ENCODE measurements at places on chromosomes 2 and 18.
A peak's percentile ranks its signal among the peaks of the same experiment; 100 is the strongest.

DNA sequence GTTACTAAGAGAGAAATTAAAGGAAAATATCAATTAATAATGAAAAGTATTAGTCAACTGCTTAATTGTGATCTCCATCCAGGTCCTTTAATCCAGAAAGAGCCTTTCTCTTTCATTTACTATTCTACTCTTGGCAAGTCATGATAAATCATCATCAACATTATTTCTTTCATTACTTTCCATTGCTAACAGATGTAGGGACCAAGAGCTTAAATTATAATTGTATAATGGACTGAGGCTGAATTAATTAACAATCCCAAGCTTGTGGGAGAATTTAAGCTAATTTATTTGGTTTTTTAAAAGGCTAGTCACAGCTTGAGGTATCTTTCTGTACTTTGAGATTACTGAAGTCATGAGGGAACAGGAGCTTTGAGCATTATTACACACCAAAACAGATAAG lies 223.9 kb downstream of the ERBB4 start:
- no peak for DNase-seq

- DNase-seq = no peak
Observed at GRCh38 chr2:8555543-8555942, 126.3 kb upstream of the ID2 start.

GRCh38 chr18:37440206-37440605 lies 125.4 kb downstream of the CELF4 start:
- DNase-seq = no peak

DNA sequence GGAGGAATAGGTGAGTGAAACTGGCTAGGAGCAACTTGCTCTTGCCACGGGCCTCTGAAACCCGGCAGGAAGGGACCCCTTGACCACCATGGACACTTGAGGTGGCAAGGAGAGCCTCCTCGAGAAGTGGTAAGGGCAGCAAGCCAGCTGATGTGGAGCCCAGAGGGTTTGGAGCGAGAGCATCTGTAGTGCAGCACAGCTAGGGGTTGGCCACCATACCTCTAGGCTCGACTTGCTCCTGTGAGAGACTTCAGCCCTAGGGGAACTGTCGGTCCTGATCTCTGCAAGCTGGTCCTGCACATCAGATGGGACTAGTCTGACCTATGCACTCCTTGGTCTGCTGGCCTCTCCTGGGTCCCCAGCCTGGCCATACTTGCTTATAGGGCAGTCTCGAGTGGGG lies 158.4 kb downstream of the CCDC178 start:
- no peak for DNase-seq

DNA sequence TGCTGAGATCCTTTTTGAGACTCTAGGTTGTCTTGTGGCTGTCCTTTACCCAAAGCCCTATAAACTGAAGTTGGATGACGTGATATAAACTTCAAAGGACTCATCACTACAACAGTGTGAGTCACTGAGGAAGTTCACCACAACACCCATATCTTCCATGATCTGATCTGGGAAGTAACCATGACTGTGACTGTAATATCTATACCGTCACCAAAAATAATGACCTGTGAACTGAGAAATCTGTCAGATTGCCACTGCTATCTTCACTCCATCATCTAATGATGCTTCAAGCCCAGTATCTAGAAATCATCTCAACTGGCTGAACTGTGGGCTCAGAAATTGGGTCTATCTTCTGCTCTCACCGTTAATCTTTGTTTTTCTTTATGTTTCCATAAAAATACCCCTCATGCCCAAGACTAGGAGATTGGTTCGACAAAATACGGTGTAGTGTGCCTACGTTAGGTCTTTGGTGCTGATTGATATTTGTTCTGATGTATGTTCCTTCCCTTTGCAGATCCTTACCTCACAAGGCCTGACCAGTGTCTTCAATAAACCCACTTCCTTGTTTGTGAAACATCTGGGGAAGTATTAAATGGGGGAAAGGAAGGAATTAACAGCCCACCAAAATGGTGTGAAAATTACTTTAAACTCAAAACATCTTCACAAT lies 78.2 kb downstream of the MYL12B start:
- no peak for DNase-seq

DNA sequence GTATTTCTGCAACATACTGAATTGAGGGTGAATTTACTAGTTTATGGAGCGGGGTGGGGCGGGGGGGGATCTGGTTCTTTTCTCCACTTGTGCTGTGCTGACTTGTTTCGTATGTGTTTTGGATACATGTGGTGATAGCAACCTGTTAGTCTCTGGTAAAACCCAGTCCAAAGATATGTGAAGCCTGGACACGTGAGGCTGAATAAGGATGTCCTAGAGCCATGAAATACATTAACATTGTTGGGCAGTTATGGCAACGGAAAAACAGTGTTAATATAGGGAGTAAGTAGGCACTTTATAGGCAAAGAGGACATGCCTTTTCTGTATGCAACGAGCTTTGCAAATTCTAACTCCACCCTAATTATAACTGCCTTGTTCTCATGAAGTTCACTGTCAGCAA lies 42.1 kb upstream of the NEMP2 start:
- DNase-seq = no peak

DNA sequence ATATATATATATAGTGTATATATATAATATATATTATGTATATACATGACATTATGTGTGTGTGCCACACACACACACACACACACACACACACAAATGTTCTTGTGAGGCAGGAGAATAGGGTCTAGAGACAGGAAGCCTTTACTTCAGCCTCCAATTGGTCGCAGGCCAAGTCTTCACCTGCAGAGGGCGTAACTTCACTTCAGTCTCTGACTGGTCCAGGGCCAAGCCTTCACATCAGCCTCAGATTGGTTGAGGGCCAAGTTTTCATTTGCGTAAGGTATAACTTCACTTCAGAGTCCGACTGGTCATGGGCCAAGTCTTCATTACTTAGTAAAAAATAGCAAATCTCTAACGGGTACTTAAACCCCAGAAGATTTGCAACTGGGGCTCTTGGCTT lies 13.2 kb upstream of the SS18 start:
- peak; percentile 56 for DNase-seq

GRCh38 chr18:1438967-1439366 lies 534.3 kb downstream of the ADCYAP1 start:
- DNase-seq = no peak

- no peak for DNase-seq
Observed at GRCh38 chr2:238494573-238494961, 67.8 kb downstream of the ASB1 start.

DNA sequence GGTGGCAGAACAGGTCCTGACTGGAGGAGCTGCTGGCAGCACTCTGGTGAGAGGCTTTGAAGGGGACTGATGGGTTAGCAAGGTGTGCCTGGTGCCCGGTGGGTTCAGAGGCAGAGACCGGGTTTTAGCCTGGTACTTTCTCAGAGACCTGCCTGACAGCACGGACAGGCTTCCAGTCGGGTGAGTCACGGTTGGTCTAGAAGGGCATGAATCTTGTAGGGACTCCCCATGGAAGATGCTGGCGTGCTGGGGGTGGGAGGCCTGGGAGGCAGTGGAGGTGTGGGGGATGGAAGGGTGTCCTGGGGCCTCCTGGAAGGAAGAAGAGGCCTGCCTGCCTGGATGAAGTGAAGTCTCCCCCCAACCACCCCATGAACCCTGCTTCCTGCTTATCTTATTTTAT lies 52.6 kb downstream of the ACKR3 start:
- DNase-seq = no peak

DNA sequence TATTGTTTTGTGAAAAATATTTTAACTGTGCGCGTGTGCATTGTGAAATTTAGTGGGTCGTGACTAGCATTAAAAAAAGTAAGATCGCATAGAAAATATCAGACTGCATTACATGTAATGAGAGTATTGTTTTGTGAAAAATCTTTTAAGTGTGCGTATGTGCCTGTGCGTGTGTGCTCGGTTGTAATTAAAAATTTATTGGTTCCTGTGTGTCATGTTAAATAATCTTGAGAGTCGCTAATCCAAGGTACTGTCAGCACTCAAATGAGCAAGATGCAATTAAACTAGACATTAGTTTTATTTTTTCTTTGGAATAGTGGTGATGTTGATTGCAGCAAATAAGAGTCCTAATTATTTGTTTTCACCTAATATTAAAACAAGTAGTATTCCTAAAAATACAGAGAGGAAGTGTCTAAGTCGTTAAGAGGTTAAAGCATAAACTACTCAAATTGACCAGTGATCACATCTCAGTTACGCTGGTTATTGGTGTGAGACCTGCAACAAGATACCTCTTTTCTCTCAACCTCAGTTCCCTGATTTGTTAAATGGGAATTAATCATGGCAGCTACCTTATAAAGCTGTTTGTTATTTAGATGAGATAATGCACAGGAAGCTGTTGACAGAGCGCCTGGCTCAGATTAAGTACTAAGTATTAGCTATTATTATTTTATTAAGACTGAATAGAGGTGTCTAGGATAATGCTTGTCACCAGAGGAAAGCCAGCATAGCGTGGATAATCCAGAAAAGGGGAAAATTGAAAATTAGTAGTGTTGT lies 1.9 kb downstream of the ZDBF2 start:
- no peak for DNase-seq

DNA sequence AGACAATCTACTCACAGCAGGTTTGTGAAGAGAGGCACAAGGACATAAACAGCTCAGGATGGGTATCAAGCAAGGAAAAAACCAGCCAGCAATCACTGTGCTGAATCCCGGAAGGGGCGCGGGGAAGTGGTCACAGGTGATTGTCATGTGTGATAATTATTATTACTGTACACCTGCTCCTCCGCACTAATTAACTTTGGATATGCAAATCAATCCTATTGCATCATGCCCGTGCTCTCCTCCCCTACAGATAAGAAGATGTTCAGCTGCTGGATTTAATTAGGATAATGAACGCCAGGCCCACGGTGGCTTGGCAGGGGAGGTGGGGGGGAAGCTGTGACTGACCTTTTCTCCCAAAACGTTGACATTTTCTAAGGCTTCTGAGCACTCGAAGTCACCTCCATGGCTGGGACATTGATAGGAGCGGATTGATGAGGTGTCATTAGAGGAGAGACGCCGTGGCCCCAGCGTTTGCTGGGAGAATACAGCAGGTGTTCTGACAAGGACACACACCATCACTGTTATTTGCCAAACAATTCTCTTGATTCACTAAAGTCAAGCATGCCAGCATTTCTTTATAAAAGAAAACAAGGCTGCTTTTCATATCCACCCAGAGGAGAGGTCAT lies 160.3 kb upstream of the VRK2 start:
- no peak for DNase-seq

- no peak for DNase-seq
Observed at GRCh38 chr18:68532328-68532885, 182.5 kb downstream of the TMX3 start.

DNA sequence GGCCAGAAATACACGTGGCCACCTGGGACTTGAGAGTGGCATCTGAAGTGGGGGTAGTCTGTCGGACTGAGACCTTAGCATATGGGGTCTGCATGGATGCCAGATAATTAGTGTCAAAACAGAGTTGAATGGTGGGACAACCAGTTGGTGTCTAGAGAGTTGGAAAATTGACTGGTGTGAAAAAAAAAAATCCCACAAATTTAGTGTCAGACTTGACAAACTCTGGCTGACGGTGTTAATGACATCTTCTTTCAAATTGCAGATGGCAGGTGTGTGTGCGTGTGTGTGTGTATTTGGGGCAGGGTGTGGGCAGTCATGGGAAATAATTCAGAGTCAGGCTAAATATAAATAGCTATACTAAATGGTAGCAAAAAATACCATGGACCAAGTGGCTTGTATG lies 365.4 kb upstream of the RGPD4 start:
- no peak for DNase-seq

- peak; percentile 32 for DNase-seq
Observed at GRCh38 chr2:127401757-127402695, 14.3 kb upstream of the MAP3K2 start.

DNA sequence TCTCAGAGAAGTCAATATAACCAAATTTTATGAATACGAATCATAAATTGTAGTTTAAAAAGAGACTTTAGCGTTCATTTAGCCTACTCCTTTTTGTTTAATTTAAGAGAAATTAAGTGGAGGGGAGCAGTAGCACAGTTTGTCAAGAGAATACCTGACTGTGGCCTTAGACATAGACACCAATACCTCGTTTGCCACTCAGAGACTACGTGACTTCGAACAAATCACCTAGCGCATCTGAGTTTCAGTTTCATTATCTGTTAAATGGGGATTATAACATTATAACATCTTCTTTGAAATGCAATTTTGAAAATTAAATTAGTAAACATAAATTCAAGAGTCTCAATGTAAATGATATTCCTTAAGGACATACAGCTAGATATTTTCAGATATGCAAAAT lies 581.5 kb upstream of the VRK2 start:
- DNase-seq = no peak

GRCh38 chr18:21914739-21915319 lies 174.2 kb downstream of the MIB1 start:
- peak; percentile 39 for DNase-seq

GRCh38 chr2:101790416-101790815 lies 92.9 kb downstream of the MAP4K4 start:
- DNase-seq = no peak

DNA sequence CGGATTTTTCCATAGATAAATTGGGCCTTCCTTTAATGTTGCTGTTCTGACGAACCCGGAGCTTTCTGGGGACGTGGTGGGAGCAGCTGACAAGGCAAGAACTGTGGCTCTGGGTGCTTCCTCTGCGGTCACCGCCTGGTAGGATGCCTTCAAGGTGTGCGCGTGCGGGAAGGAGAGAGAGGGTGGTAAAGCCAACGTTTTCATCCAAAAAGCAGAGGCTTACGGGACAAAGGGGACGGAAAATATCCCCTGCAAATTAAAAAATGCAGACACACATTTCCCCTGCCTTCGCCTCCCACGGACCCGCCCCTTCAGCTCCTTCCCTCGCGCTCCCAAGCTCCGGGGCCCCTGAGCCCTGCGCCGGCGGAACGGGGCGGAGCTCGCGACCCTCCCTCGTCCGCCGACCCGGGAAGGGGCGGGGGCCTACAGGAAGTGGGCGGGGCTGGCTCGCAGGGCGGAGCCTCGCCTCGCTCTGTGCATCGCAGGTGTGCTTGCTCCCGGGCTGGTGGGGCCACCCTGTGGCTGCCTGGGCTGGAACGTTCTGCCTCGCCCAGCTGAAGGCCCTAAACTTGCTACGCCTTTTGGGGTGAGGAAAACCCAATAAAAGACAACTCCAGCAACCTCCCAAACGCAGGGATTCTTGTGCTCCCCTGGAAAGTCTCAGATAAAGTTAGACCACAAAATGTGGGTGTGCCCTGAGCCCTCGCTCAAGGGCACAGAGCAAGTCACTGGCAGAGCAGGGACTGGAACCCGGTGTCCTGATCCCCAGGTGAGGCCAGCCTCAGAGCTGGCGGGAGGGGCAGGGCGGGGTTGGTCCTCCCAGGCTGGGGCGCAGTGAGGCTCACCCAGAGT lies 25.4 kb upstream of the SLC66A3 start:
- peak; percentile 98 for DNase-seq

DNA sequence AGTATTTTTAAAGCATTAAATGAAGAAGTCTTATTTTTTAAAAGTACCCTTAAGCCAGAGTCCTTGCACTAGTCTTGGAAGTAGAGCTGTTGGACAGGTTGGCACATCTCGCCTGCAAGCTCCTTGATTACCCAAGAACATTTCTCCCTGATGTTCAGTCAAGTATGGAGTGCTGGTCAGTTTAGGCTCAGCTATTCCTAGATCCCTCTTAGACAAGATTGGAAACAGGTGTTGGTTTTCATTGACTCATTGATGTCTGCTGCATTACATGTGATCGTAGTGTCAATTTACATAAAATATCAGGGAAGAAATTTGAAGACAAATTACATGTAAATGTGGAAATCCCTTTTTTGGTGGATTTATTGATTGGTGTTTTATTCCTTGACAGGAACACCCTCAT lies 170.4 kb downstream of the ZNF407 start:
- DNase-seq = no peak
